Epithelial cell of proximal tubule (primary cell): ENCODE measurements at places on chromosomes 2 and 18.

- DNase-seq = no peak
Measured at GRCh38 chr2:43605079-43605655, 9.3 kb upstream of the THADA start.

- DNase-seq = no peak
Measured at GRCh38 chr2:74948779-74949178, 9.7 kb upstream of the POLE4 start.

GRCh38 chr2:48939232-48939631 is 183.7 kb upstream of the LHCGR start:
- DNase-seq = no peak

DNA sequence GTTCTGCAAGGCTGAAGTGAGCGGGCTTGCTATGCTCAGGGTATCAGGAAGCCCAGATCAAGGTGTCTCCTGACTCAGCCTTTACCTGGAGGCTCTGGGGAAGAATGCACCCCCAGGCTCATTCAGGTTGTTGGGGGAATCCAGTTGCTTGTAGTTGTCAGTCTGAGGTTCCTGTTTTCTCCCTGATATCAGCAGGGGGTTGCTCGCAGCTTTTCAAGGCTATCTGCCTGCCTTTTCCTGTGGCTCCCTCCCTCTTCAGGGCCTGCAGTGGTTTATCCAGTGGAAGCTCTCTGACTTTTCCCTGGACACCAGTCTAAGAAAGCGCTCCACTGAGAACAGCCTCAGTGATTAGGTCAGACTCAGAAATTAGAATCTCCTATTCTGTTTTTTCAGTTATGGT is 116.6 kb downstream of the PTPRM start:
- no peak for DNase-seq

GRCh38 chr18:11154368-11154989 is 5.1 kb upstream of the PIEZO2 start:
- peak; percentile 12 for DNase-seq
